ENCODE measurements at places on chromosomes 11 and 22.
A peak's percentile ranks its signal among the peaks of the same experiment; 100 is the strongest.

- DNase-seq, result no peak
Observed at GRCh38 chr11:105641433-105641832, 31.6 kb downstream of the GRIA4 start.

GRCh38 chr11:66696146-66696545 is 18.5 kb upstream of the RBM4B start:
- DNase-seq, result no peak

DNA sequence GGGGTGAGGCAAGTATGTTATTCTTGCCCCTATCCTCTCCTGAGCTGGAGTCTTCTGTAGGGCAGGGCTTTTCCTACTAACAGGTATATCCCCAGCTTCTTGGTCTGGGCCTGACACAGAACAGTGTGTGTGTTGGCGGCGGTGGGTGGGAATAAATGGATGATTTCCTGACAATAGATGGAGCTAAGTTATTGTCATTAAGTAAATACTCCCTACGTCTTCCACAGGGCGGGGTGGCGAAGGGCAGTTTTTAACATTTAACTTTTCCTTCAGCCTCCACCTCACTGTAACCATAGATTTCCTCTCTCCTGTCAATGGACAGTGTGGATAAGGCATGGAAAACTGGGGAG is 11.7 kb upstream of the SMPD1 start:
- no peak for DNase-seq

GRCh38 chr11:3042496-3043314 is 14.5 kb downstream of the CARS1 start:
- no peak for DNase-seq

- peak; percentile 21 for DNase-seq
Observed at GRCh38 chr22:50731811-50732624, 6.0 kb upstream of the ACR start.

DNA sequence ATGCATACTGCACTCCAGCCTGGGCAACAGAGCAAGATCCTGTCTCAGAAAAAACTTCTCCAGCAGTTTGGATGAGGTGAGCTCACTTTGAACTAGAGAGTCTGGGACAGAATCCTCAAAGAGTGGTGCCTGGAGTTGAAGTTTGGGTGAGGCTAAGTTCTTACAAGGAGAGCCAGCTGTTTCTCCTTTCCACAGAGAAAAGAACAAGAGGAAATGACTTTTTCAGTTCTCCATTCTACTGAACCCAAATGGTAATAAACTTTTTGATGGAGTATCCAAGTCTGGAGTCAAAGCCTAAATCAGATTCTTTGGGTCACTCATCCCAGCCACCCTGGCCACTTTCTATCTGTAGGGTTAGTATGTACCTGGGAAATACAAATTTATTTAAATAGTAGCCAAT is 102.7 kb downstream of the TRAF6 start:
- DNase-seq, result no peak

DNA sequence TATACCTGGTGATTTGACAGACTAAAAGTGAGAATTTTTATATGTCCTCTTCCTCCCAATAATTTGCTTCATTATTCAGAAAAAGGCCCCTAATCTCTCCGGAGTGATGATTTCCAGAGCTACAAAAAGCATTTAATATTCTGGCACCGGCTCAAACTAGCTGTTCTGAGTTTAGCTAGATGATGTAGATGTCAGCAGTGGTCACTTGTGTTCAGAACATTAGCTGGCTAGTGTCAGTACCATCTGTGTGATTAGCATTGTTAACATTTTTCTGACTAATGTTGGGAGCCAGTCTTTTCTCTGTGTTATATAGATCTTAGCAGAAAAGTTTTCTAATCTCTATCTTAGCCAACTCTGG is 68.7 kb upstream of the RRM1 start:
- DNase-seq, result peak; percentile 28

DNA sequence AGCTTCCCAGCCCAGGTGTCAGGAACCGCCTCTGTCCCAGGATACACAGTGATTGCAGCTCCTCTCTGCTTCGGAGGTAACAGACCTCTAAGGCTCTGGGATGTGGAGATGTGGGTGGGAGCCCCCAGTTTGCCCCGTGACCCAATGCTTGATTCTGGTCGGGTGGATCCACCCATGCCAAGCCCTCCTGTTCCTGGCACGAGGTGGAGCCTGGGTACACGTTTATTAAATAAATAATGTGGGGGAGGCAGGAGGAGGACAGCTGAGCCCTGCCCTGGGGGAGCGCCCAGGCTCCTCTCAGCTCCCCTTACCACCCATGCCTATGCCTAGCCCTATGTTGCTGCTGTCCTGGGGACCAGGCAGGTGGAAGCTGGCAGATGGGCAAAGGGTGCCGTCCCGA is 16.0 kb downstream of the ARHGEF17 start:
- no peak for DNase-seq

DNA sequence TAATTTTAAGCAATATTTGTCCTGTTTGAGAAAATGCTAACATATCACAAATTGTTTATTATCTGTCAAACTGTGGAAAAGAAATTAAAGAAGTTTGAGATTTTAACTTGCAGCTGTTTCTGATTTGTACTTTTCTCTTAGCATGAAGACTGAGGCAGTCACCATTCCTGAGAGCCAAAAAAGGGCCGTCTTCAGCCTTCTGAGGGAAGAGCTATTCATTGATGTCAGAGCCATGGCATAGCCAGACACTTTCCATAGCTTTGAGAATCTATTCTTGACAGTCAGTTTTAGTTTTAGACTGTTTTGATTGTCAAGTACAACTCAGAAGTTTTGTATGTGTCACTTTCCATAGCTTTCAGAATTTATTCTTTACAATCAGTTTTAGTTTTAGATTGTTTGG is 32.1 kb downstream of the YAP1 start:
- peak; percentile 63 for DNase-seq

- no peak for DNase-seq
Observed at GRCh38 chr11:11588243-11588642, 33.6 kb downstream of the GALNT18 start.

Measured in fibroblast of skin of right biceps (primary cell).